Hepatocyte (in vitro differentiated cells): ENCODE measurements at places on chromosomes 11 and 22. TPM values are rescaled to one million over a fixed set of nuclear protein-coding genes. Genes with fewer than 3 reads are reported as not detected.

DNA sequence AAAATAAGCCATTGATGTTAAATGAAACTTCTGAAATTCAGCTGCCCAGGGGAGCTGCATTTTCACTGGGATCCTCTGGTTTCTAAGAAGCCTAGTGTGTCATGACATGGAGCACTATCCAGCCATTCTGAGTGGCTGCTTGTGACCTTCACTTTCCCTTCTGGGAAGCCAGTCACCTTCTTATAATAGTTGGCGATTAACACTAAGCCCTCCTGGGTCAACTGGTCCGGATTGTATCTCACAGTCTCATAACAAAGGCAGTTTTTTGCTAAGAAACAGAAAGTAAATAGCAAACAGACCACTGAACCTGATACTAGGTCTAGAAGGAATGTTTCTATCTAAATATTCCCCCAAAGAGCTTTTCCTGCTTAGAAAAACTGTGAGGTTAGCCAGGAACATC lies 7.9 kb downstream of the CSRP3 start:
- no peaks in the 10 kb centered on the region for H3K27me3 ChIP-seq
- no peak overlapping the region for H3K4me3 ChIP-seq
- no peak overlapping the region for H3K27ac ChIP-seq
- H3K4me1 ChIP-seq: peaks cover under 1% of the 10 kb centered on the region
- DNase-seq: no peak

GRCh38 chr22:29319072-29319471 lies 3.6 kb upstream of the RASL10A start:
- no peak overlapping the region for H3K27ac ChIP-seq
- no peaks in the 10 kb centered on the region for H3K36me3 ChIP-seq
- H3K4me1 ChIP-seq: peaks cover 7% of the 10 kb centered on the region
- DNase-seq: no peak

- no peak overlapping the region for H3K27ac ChIP-seq
- H3K27me3 ChIP-seq: no peaks in the 10 kb centered on the region
- H3K4me1 ChIP-seq: no peaks in the 10 kb centered on the region
- H3K36me3 ChIP-seq: no peaks in the 10 kb centered on the region
- no peak for DNase-seq
Measured at GRCh38 chr11:2655834-2656622, 43.8 kb downstream of the KCNQ1OT1 start.

DNA sequence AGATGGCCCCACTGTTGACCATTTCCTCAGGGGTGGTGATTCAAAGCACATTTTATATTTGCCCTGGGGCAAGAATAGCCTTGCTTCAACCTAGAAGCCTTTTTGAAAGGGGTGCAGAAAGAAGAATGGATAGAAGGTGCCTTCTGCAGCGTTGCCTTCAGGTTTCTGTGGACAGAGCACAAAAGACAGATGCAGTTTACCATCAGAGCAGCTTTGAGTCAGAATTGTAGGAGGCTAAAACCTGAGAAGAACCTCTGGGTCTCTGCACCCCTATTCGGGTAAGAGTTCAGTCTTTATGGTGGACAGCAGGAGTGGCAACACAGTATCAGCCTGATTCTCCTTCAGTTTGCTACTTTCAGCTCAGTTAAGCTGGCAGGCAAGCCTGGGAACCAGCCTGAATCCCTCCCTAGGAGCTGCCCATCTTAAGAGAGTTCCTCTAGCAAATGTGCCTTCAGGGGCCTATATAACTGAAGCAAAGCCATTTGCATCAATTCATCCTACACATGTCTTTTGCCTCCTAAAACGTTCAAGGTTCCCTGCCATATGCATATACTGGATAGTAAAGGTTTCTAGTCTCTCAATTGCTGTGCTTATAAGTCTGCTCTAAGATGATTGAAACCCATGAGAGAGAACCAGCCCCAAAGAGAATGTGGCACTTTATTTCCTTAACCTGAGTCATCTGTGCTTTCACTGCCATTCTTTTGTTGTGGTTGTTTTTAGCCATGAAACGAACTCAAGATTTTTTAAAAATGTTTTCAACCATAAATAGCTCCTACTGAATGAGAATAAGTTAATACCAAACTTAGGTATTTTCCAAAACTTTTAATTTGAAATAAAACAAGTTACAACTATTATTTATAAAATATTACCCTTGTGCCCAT lies 123.0 kb downstream of the TRIM44 start:
- H3K27me3 ChIP-seq: no peaks in the 10 kb centered on the region
- H3K4me3 ChIP-seq: no peak overlapping the region
- H3K4me1 ChIP-seq: peaks cover 28% of the 10 kb centered on the region
- H3K36me3 ChIP-seq: no peaks in the 10 kb centered on the region
- peak overlapping the region; percentile 38 for H3K27ac ChIP-seq

MAP4K2 gene
- 7.8 and 23.5 TPM in 2 replicates for total RNA-seq

NRGN gene
- total RNA-seq: not detected in 2 replicates
